ENCODE measurements at places on chromosomes 2 and 18.

DNA sequence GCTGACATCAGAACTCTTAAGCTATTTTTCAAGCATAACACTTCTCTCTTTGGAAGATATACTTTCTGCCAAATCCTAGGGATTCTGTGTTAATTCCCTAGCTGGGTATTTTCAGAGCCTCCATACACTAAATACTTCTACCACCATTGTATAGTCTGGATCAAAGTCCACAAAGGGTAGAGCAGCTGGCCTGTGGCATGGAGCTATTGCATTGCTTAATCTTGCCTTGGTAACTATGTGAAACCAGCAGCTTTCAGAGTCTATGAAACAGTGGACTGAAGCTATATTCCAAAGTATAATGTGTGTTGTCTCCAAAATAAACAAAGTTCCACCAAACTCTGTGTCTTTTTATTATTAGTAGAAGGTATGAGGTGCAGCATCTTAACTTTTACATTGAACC is 296.9 kb upstream of the CDH19 start:
- H3K36me3 ChIP-seq = no peaks in the 10 kb centered on the region
- no peak for DNase-seq
- no peak overlapping the region for H3K4me3 ChIP-seq
- no peak overlapping the region for H3K27ac ChIP-seq
- H3K4me1 ChIP-seq = no peaks in the 10 kb centered on the region

GRCh38 chr18:3333056-3333720 is 71.3 kb downstream of the MYL12B start:
- H3K27me3 ChIP-seq = no peaks in the 10 kb centered on the region
- no peak overlapping the region for H3K27ac ChIP-seq
- no peaks in the 10 kb centered on the region for H3K4me1 ChIP-seq
- no peak for DNase-seq
- no peaks in the 10 kb centered on the region for H3K36me3 ChIP-seq

GRCh38 chr2:125837128-125837527 is 818.8 kb upstream of the GYPC start:
- H3K4me3 ChIP-seq = no peak overlapping the region
- no peak for DNase-seq
- H3K36me3 ChIP-seq = no peaks in the 10 kb centered on the region
- no peaks in the 10 kb centered on the region for H3K4me1 ChIP-seq
- H3K27ac ChIP-seq = no peak overlapping the region

DNA sequence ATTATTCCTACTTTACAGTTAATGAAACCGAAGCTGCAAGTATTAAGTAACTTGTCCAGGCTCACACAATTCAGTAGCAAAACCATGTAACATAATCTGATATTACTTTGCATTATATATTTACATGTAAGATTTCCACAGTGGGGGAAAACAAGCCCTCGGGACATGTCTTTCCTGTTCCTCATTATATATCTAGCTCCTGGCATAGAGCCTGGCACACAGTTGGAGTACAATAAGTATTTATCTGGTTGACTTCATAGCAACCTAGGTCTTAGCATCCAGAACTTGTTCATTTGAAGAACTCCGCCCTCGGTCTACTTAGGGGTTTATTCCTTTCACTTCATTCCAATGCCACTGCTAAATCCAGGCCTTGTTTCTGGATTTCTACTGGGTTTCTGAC is 1.6 kb upstream of the RBM45 start:
- no peaks in the 10 kb centered on the region for H3K36me3 ChIP-seq
- DNase-seq = no peak
- H3K27me3 ChIP-seq = no peaks in the 10 kb centered on the region
- H3K27ac ChIP-seq = no peak overlapping the region
- H3K4me3 ChIP-seq = no peak overlapping the region
- no peaks in the 10 kb centered on the region for H3K4me1 ChIP-seq

GRCh38 chr2:220165401-220165800 is 538.0 kb downstream of the SLC4A3 start:
- no peaks in the 10 kb centered on the region for H3K27me3 ChIP-seq
- no peaks in the 10 kb centered on the region for H3K4me1 ChIP-seq
- no peak for DNase-seq
- no peaks in the 10 kb centered on the region for H3K36me3 ChIP-seq

GRCh38 chr2:145277922-145278321 is 758.0 kb upstream of the ZEB2 start:
- H3K4me1 ChIP-seq = no peaks in the 10 kb centered on the region
- H3K4me3 ChIP-seq = no peak overlapping the region
- no peak overlapping the region for H3K27ac ChIP-seq
- DNase-seq = no peak

DNA sequence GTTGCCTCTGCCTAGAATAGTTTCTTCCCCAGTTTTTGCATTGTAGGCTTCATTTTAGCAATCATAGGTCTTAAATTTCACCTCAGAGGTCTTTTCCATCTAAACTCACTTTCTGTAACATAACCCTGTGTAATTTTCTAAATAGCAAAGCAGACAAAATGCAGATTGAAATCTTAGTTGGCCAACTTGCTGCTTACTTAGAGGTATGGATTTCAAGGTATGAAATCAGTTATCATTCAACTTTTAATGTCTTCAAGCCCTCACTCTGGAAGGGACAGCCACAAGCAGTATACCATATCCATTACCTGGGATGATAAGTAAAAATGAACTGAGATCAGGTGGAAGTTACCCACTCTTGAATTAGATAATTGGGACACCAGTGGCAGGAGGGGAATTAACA is 3.9 kb downstream of the CCDC121 start:
- no peak overlapping the region for H3K4me3 ChIP-seq
- DNase-seq = no peak
- H3K36me3 ChIP-seq = peaks cover 7% of the 10 kb centered on the region
- no peaks in the 10 kb centered on the region for H3K27me3 ChIP-seq

- no peak for DNase-seq
- H3K4me3 ChIP-seq = no peak overlapping the region
- no peaks in the 10 kb centered on the region for H3K36me3 ChIP-seq
- H3K27ac ChIP-seq = no peak overlapping the region
- no peaks in the 10 kb centered on the region for H3K27me3 ChIP-seq
- H3K4me1 ChIP-seq = no peaks in the 10 kb centered on the region
Measured at GRCh38 chr18:50393802-50394201, 19.0 kb downstream of the SKA1 start.

Data from sigmoid colon (tissue), 7 donors.